Liver (tissue), 10 donors: ENCODE measurements at places on chromosomes 3 and 15. TPM values are rescaled to one million over a fixed set of nuclear protein-coding genes. Genes with fewer than 3 reads are reported as not detected.

GRCh38 chr3:10371167-10371566 lies 50.3 kb upstream of the SEC13 start:
- DNase-seq = no peak

DNA sequence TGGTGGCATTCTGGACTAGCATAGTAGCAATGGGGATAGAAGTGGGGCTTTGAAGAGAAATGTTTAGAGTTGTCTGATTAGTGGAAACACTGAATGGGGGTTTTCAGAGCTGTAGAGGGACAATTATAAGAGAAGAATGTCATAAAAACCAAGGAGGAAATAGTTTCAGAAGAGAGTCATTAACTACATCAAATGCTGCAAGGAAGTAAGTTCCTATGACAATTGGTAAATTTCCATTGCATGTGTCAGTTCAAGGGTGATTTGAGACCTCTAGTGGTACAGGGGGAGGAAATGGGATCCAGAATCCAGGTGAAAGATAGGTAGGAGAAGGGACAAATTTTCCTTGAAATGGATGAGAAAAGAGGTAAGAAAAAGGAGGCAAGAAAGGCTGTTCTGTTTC lies 68.3 kb upstream of the TBC1D5 start:
- DNase-seq = no peak

- no peak for DNase-seq
Measured at GRCh38 chr3:162512488-162512887, 1015.9 kb downstream of the OTOL1 start.

DNA sequence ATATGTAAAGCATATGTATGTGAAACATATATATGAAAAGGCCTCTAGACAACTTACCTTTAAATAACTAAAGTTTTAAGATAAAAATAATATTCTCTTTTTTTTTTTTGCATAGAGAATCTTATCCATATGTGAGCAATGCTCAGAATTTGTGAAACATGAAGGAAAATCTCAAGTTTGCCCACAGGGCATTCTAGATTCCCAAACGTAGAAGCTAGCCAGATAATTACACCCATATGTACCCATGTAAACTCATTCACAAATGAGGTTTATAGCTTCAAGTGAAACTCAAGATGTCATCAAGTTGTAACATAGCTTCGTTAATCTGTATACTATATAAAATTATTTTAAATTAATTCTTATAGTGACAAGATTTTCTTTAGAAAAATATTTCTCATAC lies 537.3 kb upstream of the NR2F2 start:
- no peak for DNase-seq

GRCh38 chr3:3556078-3556477 lies 243.2 kb upstream of the LRRN1 start:
- no peak for DNase-seq

DNA sequence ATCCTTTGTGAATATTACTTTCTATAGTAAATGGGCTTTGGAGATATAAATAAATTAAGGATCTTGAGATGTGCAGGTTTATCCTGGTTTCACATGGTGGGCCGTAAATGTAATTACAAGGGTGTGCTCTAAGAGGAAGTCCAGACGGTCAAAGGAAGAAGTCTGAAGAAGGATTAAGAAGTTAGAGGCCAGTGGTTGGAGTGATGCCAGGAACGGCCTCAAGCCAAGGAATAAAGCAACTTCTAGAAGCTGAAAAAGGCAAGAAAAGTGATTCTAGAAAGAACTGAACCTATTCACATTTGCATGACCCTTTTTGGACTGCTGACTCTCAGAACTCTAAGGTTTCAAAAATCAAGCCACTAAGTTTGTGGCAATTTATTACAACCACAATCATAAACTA lies 981.3 kb upstream of the ALCAM start:
- DNase-seq = no peak

DNA sequence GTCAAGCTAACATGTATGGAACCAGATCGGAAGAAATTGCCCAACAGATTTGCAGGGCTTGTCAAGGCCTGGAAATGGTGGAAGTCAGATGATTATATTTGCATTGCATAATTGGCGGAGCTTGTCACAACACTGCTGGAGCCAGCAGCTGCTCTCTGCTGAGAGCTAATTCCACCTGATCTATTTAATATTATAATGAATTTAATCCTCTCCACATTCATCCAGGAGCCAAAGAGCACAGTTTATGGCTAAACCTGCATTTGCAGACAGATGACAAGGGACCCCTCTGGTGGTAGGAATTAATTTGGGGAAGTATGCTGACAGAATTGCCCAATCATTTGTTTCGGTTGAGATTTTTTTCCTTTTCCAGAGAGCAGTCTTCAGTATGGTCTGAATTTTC lies 730.2 kb downstream of the TUSC7 start:
- no peak for DNase-seq

GRCh38 chr3:119173325-119173724 lies at the start of gene UPK1B:
Gene UPK1B, plus strand, starts transcription at chr3:119173598. Its CDS starts 13,144 bp downstream, at chr3:119186742.
- no peak for DNase-seq

- DNase-seq = no peak
Measured at GRCh38 chr15:38843736-38844590, 279.3 kb upstream of the RASGRP1 start.

GRCh38 chr3:197149528-197149927 lies 119.9 kb upstream of the MELTF start:
- no peak for DNase-seq

- no peak for DNase-seq
Measured at GRCh38 chr3:142355692-142356091, 92.1 kb downstream of the XRN1 start.

GRCh38 chr3:14366915-14367823 lies 35.2 kb upstream of the SLC6A6 start:
- no peak for DNase-seq

DNA sequence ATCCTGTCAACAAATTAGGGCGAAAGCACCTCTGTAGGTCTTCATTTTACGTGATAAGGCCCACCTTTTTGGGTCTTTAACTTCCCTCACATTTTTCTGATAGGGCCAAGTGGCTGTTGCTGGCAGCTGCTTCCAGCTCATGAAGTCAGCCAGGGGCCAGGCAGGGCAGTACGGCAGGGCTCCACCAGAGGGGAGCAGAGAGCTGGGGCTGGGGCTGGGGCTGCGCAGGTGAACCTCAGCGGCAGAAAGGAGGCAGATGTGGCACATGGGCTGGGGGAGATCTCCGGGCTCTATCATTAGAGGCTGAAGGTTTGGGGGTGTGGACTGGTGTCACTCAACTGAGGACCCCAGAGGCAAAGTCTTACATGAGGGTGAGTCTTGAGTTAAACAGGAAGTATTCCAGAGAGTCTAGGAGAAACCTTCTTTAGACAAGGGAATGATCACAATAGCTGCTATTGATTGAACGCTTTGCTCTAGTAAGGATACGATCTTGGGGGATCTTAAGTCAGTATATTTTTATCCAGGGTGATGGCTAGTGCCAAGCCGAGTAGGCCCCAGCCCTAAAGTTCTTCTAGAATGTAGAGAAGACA lies 62.8 kb upstream of the MEX3B start:
- peak; percentile 82 for DNase-seq

- no peak for DNase-seq
Measured at GRCh38 chr3:105662306-105662705, 206.5 kb downstream of the CBLB start.

DNA sequence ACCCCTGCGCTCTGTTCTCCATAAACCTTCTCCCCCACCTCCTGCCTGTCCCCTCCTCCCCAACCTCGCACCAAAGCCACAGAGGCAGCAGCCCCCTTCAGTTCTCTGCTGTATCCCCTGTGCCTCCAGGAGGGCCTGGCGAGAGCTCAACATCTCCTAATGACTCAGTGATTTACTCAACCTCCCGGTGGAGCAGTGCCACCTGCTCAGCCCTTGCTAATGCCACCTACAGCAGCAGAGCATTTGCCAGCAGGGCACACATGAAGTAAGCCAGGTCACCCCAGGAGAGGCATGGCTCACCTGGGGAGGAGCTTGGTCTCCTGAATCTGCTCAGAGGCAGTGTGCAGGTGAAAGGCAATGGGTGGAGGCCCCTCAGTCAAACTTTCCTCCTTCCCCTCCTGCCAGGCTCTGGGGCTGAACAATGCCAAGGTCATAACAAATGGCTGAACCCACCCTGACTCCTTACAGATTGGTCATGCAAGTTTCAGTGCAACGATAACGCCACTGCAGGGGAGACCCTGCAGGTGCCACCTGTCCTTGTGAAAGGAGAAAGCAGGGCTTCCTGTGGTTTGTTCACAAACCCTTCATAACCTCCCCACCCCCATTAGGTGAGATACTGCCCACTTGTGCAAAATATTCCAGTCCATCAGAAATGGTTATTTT lies 19.8 kb downstream of the TRPM1 start:
- DNase-seq = no peak

- DNase-seq = peak; percentile 77
Measured at GRCh38 chr3:151168269-151169094, 34.5 kb downstream of the GPR171 start.

DNA sequence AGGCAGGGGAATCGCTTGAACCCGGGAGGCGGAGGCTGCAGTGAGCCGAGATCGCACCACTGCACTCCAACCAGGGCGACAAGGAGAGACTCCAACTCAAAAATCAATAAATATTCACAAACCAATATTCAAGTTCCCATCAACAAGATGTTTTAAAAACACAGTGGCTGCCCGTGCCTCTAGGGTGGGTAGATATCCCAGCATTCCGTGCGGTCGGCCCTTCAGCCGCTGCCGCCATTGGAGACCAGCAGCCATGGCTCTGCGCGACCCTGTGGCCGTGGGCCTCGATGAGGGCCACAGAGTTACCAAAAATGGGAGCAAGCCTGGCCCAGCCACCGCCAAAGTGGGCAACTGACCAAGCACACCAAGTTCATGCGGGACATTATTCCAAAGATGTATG lies 6.7 kb downstream of the ULK4 start:
- no peak for DNase-seq

DNA sequence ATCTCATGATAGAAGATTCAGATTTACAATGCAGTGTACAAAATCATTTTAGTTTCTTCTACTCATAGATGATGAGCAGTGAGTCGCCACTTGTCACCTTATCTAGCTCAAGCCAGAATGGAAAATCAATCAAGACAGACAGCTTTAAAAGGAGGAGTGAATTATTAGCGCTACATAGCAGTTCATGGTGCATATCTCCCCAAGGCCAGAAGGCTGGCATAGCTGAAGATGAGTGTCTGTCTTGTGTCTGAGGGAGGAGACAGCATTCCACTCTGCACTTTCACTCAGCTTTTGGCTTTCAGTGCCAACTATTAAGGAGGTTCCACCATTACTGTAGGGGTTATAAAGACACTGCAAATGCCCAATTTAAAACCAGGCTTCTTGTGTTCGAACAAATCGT lies 804.1 kb upstream of the LMCD1 start:
- no peak for DNase-seq

GRCh38 chr3:110743202-110743601 lies 328.4 kb upstream of the NECTIN3 start:
- DNase-seq = no peak

GRCh38 chr3:123758081-123758564 lies 126.0 kb downstream of the MYLK start:
- DNase-seq = no peak

DNA sequence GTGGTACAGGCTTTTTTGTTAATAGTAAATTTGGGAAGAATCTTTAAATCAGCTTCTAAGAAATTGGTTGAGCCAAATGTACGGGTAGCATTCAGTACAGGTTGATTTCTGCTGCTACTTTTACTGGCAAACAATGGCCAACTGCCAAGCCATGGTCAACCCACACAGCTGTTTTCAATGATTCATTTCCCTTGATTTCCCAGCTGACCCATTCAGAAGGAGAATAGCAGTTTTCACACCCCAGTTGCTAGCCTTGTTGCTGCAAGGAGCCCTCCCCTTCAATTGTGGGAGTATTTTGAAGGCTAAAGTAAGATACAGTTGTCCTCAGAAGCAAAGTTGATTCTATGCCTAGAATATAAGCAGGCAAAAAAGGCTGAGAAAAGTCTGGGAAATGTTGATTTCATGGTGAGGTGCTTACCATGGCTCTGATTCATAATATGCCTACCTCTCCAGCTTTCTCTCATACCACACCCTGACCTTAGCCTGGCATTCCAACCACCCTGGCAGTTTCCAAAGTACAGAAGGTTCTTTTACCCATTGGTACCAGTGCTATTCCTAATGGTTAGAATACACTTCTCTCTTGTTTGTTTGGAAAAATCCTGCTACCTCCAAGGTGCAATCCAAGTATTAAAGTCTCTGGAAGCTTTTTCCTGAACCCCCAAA lies 320.3 kb upstream of the TGFBR2 start:
- DNase-seq = no peak

DNA sequence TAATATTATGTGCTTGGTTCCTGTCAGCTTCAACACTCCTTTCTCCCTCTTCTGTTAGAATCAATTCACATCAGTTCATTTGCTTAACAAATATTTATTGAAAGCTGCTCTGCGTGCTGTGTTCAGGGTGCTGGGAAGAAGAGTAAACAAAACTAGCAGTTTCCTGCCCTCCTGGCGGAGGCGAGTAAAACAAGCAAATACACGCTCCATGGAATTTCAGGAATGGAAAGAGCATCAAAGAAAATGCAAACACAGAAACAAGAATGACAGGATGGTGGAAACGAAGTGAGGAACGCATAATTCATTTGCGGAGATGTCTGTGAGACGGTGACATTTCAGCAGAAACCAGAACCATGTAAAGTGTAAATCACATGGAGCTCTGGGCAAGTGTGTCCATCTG lies 49.4 kb upstream of the SPTSSB start:
- DNase-seq = no peak

DNA sequence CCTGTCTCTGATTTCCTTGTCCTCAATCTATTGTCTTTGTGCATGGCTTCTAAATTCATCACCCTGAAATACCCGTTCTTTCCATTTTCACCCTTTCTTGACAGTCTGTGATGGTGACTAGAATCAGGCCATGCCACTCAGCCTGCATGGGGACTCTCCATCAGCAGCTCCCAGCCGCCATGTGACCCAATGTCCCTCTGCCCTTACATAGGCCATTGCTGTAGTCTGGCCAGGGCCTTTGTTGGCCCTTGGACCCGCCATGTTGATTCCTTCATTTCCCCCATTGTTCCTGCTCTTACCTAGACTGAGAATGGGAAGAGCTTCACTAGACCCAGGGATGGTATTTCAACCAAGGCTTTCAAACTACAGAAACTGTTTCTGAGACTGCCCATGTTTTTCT lies 45.8 kb downstream of the SPSB4 start:
- no peak for DNase-seq

DNA sequence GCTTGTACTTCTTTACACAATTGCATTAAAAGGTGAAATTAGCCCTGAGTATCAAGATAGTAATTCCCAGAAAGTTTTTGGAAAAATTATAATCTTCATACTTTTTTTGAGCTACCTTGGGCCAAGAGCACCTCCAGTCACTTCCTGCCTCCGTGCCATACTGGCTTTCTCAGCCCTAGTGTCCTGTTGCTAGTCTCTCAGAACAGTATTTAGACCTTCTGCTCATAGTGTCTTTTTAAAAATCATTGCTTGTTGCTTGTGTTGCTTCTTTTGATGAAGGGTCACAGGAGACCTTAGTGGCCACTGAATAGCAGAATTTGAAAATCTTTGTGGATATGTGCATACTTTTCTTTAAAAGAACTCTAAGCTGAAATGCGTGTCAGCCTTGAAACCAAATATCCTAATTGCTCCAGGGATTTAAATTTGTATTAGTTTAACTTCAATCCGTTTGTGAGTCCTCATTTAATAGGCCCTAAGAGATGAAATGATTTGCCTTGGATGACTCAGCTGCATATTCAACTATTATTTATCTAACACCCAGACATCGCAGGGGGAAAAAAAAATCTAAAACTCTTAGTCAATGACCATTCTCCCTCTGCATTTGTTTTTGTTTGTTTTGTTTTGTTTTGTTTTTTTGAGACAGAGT lies 29.1 kb upstream of the LXN start:
- no peak for DNase-seq

The CIDEC gene
- polyA plus RNA-seq = 4.2 TPM

The NR2F2 gene
- 22.4 TPM for polyA plus RNA-seq

The AMOTL2 gene
- 13.8 TPM for polyA plus RNA-seq

The DNAH1 gene
- polyA plus RNA-seq = 3.3 TPM

The ANKRD63 gene
- not detected for polyA plus RNA-seq

The SGO1 gene
- 0.74 TPM for polyA plus RNA-seq

The CTXN2 gene
- not detected for polyA plus RNA-seq

The NR1I2 gene
- polyA plus RNA-seq = 63.5 TPM
